ENCODE measurements at places on chromosomes 4 and X.

DNA sequence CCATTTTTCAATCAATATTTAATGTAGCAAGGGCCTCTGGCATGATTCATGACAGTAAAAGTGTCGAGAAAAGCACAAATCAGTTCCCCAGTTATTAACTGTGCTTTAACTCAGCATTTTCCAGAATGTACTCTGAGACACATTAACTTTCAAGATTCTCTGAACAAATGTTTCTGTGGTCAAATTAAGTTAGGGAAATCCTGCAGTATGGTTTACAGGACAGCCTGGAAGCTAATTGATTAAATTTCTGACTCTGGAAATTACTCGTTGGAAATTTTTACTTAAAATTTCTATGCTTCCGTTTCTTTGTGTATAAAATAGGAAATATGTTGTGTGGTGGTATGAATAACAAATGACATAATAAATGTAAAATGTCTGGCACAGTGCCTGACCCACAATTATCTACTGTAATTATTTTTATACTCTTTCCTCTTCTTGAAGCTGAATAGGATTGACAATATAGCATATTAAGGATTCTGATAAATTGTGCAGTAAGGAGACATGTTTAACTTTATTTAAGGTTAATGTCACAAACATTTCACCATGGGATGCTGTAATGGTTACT, 33.7 kb downstream of the STK32B start:
- DNase-seq, result no peak

DNA sequence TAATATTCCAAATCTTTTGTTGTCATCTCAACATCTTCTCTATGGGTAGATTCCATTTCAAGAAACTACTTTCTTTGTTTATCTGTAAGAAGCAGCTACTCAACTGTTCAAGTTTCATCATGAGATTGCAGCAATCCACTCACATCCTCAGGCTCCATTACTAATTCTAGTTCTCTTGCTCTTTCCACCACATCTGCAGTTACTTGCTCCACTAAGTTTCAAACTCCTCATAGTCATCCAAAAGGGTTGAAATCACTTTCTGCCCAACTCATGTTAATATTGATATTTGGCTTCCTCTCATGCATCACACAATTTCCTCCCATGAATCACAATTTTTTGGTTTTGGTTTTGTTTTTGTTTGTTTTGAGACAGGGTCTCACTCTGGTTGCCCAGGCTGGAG, 35.7 kb downstream of the ADH5 start:
- DNase-seq, result no peak

- no peak for DNase-seq
These were observed 901.9 kb downstream of the FAT4 start for GRCh38 chr4:126216611-126217010.

DNA sequence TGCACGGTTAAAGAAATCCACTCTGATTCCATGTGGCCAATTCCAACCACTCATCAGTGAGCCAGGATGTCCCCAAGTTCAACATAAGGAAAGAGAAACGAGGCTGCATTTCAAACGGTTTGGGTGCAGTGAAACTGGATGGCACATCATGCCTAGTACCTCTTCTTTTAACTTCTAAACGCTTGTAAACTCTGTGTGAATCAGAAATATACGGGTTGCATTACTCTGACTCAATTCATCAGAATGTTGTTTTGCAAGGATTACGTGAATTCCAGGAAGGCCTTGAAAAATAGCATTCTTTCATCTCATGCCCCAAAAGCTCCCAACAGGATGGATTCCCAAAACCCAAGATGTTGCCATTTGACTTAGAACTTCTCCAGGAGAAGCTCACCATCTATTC, 270.4 kb downstream of the LDB2 start:
- DNase-seq, result no peak

GRCh38 chr4:1592068-1592708, 91.9 kb downstream of the FAM53A start:
- no peak for DNase-seq

DNA sequence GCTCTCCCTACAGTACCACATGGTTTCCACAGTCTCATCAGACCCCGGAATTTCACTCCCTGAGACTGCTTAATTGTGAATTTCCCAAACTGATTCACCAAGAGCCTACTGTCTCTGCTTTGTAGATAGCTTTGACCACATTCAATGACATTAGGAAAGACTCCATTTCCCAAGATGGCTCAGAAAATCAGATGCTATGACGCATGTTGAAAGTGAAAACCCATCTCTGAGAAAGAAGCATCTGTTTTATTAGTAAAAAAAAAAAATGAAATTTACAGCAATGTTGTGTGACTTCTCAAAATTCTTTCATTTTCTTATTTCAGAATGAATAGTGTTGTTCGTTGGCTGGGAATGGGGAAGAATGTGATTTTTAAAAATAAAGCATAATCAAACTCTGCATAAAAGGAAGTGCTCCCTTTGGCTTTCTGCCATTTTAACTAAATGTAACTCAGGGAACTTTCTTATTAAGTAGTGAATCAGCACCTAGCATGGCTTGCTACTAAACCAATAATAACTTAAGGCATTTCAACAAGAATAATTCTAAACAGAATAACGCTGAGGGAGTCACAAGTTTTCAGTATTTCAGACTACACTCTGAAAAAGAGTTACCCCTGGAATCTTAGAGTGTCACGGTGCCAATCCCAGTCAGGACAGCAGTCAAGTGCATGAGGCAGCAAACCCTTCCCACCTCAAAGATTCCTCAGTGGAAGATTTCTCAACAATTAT, 97.4 kb upstream of the MYOZ2 start:
- no peak for DNase-seq

GRCh38 chr4:40747207-40747835, 2.4 kb upstream of the NSUN7 start:
- no peak for DNase-seq

GRCh38 chrX:39162322-39162735, 361.1 kb downstream of the MID1IP1 start:
- peak; percentile 36 for DNase-seq

- DNase-seq, result no peak
These were observed 259.0 kb upstream of the PCDH7 start for GRCh38 chr4:30461218-30461617.
